ENCODE measurements at places on chromosomes 5 and 9. TPM values are rescaled to one million over a fixed set of nuclear protein-coding genes. Genes with fewer than 3 reads are reported as not detected.

DNA sequence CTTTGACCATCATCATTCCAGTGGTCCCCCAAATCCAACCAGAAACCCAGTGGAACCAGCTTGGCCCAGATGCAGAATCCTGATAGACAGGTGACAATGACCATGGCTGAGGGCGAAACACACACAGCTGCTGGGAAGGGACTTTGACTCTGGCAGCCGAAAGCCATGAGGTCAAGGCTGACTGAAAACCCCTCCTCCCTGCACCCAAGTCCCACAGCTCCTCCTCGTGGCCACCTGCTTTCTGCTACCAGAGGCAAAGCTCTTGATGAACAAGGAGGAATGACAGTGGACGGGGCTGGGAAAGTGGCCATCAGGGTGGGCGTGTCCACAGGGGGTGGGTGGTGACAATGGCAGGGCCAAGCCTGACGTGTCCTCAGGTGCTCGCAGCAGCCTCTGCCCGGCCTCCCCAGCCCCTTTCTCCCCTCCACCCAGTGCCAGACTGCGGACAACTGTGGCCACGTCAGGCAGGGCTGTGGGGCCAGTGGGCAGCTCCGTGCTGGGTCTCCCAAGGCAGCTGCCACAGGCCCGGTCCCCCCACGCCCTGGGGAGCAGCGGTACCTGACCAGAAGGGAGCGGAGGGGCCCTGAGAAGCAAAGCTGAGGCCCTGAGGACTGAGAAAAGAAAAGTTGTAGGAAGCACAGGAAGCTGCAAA, 30.8 kb upstream of the SARDH start:
- H3K27ac ChIP-seq: no peak overlapping the region
- peak; percentile 92 for DNase-seq
- peaks cover 48% of the 10 kb centered on the region for H3K36me3 ChIP-seq
- no peak overlapping the region for H3K4me3 ChIP-seq
- no peaks in the 10 kb centered on the region for H3K27me3 ChIP-seq
- H3K4me1 ChIP-seq: no peaks in the 10 kb centered on the region

The GGTA1 gene
- total RNA-seq: not detected

- no peak for DNase-seq
- no peak overlapping the region for H3K4me3 ChIP-seq
- peaks cover 6% of the 10 kb centered on the region for H3K4me1 ChIP-seq
- H3K27me3 ChIP-seq: no peaks in the 10 kb centered on the region
- H3K27ac ChIP-seq: no peak overlapping the region
These were observed 19.5 kb downstream of the CDHR2 start for GRCh38 chr5:176568657-176569056.

DNA sequence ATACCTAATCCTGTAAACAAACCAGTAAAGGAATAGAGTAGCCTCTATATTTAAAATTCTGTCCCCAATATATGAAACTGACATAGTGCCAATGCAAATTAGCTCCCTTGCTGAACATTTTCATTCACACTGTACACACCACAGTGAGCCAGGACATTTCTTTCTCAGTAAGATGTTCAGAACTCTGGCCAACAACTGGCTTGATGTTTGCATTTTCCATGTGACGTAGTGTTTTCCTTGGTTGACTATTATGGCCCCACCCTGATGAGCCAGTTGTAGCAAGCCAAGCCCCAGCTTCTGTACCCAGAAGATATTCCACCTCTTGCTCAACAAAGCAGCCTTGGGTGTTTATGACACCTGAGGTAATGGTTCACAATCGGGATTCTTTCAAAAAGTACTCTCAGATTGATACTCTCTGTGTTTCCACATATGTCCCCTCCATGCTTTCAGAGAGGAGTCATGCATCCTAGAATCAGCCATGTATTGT, 17.7 kb upstream of the ANXA1 start:
- no peak overlapping the region for H3K4me3 ChIP-seq
- H3K36me3 ChIP-seq: no peaks in the 10 kb centered on the region
- no peak for DNase-seq
- no peaks in the 10 kb centered on the region for H3K4me1 ChIP-seq
- no peaks in the 10 kb centered on the region for H3K27me3 ChIP-seq

DNA sequence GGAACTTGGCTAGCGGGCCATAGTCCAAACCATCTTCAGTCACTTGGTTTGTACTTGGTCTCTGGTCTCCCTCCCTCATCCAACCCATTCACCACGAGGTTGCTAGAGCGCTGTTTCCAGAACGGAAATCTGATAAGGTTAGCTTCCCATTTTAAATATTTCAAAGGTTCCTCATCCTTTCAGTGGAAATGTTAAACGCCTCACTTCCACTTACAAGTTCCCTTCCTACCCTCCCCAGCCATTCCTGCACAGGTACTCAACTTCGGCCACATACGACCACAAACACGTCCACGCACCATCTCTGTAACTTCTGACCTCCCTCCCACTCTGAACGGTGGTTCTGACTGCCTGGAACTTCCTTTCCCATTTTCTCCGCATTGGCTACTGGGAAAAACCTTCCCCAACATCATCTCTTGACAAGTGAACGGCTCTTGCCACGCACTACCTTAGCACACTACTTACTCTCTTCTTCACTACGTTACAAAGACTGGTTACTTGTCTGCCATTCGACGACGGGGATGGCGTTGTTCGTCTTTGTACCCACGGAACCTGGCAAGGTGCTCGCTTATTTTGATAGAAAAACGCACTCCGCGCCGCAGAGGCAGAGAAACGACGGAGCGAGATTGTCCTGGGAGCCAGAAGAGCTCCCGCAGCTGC, 629 bp downstream of the CCNH start:
- no peaks in the 10 kb centered on the region for H3K27me3 ChIP-seq
- peaks cover 7% of the 10 kb centered on the region for H3K4me1 ChIP-seq
- peak overlapping the region; percentile 71 for H3K27ac ChIP-seq
- peaks cover 37% of the 10 kb centered on the region for H3K36me3 ChIP-seq
- peak overlapping the region; percentile 91 for H3K4me3 ChIP-seq
- peak; percentile 57 for DNase-seq

The HRH2 gene
- total RNA-seq: 3.4 TPM

GRCh38 chr5:66080664-66081063, 63.4 kb upstream of the SREK1 start:
- DNase-seq: no peak
- no peaks in the 10 kb centered on the region for H3K27me3 ChIP-seq
- no peaks in the 10 kb centered on the region for H3K4me1 ChIP-seq
- no peak overlapping the region for H3K27ac ChIP-seq
- H3K36me3 ChIP-seq: peaks cover 56% of the 10 kb centered on the region

DNA sequence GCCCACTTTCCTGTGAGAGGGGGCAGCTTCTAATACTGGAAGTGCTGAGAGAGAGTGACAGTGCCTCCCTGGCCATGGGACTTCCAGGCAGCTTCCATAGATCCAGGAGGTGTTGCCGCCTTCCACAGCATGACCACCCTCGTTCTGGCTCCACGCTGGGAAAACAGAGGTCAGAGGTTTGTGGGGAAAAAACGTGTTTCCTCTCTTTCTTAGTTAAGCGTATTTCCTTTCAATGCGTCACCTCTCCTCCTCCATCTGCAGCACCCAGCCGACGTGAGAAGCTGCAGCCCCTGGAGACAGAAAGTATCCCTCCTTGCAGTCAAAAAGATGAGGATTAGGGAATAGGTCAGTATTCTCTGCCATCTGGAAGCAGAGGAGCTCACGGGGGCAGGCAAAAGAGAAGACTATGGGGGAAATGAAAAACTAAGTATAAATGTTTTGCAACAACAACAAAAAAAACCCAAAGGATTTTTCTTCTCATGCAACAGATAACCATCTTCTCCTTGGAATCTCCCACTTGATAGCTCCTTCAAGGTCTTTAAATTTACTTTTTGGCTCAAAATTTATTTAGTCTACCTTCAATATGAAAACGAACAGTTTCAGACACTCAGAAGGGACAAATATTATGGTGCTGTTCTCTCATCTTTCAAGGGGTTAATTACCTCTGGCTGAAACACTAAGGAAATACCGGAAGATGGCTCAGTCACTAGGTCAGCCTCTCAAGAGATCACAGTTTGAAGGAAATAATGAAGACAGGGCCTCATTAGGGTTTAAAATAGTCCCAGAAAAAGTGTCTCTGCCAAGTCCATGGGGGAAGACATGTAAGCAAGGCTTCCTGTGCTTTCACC, 38.0 kb downstream of the MTMR12 start:
- peaks cover 20% of the 10 kb centered on the region for H3K4me1 ChIP-seq
- H3K36me3 ChIP-seq: peaks cover 56% of the 10 kb centered on the region
- DNase-seq: peak; percentile 77
- H3K27me3 ChIP-seq: no peaks in the 10 kb centered on the region
- no peak overlapping the region for H3K27ac ChIP-seq

The BHMT2 gene
- not detected for total RNA-seq

- no peaks in the 10 kb centered on the region for H3K4me1 ChIP-seq
- H3K27me3 ChIP-seq: no peaks in the 10 kb centered on the region
- H3K36me3 ChIP-seq: peaks cover 12% of the 10 kb centered on the region
- peak overlapping the region; percentile 86 for H3K4me3 ChIP-seq
These were observed 376 bp downstream of the GOLGA1 start for GRCh38 chr9:124940521-124940893.

DNA sequence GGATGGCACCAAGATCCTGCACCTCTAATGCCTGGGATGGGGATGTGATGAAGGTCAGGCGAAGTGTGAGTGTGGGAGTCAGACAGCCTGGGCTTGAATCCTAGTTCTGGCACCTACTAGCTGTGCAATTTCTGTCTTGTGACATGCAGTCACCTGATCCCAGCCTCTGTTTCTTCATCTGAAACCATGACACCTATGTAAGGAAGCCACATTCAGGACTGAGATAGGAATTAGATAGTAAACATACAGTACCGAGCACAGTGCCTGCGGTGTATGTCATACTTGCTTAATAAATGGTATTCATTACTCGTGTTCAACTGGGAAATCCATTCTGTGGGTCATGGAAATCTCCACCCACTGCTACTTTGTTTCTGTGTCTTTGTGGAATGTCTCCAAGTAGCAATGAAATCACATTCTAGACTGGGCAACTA, 140.6 kb upstream of the STC2 start:
- no peaks in the 10 kb centered on the region for H3K36me3 ChIP-seq
- no peak overlapping the region for H3K4me3 ChIP-seq
- H3K27ac ChIP-seq: no peak overlapping the region

GRCh38 chr5:12272389-12272788, 368.1 kb upstream of the CTNND2 start:
- no peaks in the 10 kb centered on the region for H3K27me3 ChIP-seq
- H3K27ac ChIP-seq: no peak overlapping the region
- H3K36me3 ChIP-seq: no peaks in the 10 kb centered on the region
- peak; percentile 83 for DNase-seq
- H3K4me3 ChIP-seq: no peak overlapping the region
- no peaks in the 10 kb centered on the region for H3K4me1 ChIP-seq

GRCh38 chr5:98975682-98976407, 47.0 kb upstream of the CHD1 start:
- H3K36me3 ChIP-seq: no peaks in the 10 kb centered on the region
- no peaks in the 10 kb centered on the region for H3K4me1 ChIP-seq
- H3K27me3 ChIP-seq: no peaks in the 10 kb centered on the region

DNA sequence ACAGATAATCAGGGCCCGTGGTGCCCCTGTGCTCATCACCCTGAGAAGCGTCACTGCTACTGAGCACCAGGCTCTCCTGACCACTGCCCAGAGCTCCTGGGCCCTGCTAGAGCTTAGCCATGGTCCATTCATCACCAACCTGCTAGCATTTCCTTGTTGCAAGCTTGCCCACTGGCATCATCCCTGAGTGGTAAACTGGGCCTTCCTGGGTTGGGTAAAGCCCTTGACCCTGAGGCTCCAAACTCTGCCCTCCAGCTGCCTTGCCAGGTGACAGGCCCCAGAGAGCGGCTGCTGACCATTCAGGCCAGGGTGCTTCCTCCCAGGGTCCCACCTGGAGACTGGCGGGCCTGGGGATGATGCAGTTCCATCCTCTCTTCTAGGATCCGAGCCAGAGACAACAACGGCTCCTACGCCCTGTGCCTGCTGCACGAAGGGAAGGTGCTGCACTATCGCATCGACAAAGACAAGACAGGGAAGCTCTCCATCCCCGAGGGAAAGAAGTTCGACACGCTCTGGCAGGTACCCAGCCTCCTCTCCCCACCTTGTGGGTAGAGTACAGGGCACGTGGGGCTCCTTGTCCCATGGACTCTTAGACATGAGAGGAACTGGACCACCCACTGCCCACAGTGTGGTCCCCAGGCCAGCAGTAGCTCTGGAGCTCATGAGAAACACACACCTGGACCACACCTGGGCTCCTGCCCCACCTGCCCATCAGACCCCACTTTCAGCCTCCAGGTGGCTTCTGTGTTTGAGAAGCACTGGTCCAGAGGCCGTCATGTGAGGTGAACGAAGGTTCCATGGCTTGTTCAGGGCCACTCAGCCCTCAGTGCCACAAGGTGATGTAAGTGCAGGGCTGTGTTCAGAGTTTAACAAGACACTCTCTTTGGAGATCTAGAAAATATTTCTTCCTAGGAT, 60.5 kb downstream of the SYK start:
- H3K27ac ChIP-seq: no peak overlapping the region
- no peaks in the 10 kb centered on the region for H3K4me1 ChIP-seq

The FBP1 gene
- 1.2 TPM for total RNA-seq

The LECT2 gene
- not detected for total RNA-seq

GRCh38 chr5:144060598-144060997, 109.9 kb downstream of the YIPF5 start:
- no peak overlapping the region for H3K4me3 ChIP-seq
- no peak overlapping the region for H3K27ac ChIP-seq
- H3K36me3 ChIP-seq: no peaks in the 10 kb centered on the region

The RANBP17 gene
- 17.6 TPM for total RNA-seq

DNA sequence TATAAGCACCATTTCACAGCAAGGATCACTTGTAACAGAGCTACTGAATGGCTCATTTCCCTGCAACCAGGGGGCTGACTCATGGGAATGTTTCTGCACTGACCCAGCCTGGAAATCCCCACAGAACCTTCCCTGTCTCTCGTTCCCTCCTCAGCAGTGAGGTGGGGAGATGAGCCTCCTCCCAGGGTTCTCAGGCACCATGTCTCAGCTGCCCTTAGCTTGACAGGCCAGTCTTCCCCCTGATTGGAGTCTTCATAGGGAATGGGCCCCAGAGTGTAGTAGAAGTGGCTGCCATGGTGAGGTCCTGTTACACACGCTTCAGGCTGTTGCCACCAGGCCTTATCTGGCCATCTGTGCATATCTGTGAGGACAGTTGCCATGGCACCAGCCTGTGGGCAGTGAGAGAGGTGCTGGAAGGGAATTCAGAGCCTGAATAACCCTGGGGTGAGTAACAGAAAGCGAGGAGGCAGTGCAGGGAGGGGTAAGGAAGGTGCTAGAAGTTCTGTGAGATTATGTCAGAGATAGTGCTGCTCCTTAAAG, 324.4 kb downstream of the ENC1 start:
- DNase-seq: peak; percentile 80
- H3K4me3 ChIP-seq: no peak overlapping the region
- peak overlapping the region; percentile 50 for H3K27ac ChIP-seq
- H3K36me3 ChIP-seq: no peaks in the 10 kb centered on the region

The ZNF883 gene
- 14.8 TPM for total RNA-seq
